ENCODE measurements at places on chromosomes 7 and 10.

DNA sequence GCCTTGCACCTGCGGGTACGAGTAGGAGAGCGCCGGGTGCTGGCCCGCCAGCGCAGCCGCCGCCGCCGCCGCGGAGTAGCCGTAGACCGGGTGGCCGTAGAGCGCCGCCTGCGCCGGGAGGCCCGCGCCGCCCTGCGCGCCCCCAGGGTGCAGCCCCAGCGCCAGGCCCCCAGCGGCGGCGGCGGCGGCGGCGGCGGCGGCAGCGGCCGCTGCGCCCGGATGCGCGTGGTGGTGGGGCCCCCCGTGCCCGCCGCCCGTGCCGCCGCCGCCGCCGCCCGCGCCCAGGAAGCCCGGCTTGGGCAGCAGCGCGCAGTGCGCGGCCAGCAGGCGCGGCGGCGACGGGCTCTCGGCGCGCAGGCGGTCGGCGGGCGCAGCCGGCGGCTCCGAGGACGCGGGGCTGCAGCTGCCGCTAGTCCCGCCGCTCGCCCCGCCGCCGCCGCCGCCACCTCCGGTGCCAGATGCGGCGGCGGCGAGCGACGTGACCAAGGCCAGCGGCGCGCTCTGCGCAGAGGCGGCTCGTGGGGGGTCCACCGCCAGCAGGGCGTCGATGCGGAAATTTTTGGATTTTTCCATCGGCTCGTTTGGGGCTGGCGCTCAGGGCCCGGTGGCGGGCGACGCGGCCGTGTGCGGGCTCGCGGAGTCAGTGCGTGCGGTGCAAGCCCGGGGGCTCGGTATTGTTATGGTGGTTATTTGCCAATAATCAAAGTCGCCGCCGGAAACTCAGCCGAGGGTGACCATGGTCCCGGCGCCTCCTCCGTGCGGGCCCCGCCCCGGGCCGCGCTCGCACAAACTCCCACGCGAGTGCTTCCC, 480 bp downstream of the MNX1 start:
- DNase-seq: peak; percentile 72

DNA sequence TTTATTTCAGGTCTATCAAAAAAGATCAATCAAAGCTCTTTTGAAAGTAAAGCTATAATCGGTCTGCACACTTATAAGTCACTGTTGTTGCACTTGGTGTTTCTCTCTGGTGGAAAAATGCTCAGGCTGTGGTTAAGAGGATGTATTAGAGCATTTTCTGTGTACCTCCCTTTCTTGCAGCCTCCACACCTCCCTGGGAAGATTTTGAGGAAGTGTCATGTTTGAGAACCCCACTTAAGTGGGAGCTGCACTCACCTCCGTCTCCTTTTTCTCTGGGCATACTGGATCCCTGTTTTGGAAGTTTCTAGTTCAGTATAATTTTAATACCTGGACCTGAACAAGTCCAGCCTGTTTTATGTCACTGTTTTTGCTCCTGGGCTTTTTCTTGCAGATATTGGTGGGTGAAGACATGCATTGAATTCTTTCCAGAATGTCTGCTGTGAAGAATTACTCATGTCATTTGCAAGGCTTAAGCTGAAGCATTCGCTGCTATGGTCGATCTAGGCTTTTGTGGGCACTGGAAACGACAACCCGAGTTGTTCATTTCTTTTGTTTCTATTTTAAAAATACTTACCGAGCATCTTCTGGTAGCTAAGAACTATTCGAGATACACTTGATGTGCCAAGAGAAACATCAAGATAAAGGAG, 36.6 kb downstream of the TCF7L2 start:
- DNase-seq: no peak

GRCh38 chr7:137592232-137592896, 248.8 kb upstream of the PTN start:
- no peak for DNase-seq

DNA sequence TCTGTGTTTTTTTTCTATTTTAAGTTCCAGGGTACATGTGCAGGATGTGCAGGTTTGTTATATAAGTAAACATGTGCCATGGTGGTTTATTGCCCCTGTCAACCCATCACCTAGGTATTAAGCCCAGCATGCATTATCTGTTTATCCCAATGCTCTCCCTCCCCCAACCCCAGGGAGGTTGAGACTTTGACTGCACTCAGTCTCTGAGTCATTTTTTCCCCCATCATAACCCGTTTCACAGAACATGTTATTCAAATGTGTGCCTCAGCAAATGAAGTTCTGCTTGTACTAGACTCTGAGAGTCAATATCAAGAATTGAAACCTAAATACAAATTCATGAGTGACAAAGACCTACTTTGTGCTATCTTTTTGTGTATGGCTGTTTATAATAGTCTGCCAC, 70.0 kb upstream of the CYP26C1 start:
- DNase-seq: no peak

All from spleen (tissue), 13 donors.